ENCODE measurements at places on chromosomes 2 and 18.

DNA sequence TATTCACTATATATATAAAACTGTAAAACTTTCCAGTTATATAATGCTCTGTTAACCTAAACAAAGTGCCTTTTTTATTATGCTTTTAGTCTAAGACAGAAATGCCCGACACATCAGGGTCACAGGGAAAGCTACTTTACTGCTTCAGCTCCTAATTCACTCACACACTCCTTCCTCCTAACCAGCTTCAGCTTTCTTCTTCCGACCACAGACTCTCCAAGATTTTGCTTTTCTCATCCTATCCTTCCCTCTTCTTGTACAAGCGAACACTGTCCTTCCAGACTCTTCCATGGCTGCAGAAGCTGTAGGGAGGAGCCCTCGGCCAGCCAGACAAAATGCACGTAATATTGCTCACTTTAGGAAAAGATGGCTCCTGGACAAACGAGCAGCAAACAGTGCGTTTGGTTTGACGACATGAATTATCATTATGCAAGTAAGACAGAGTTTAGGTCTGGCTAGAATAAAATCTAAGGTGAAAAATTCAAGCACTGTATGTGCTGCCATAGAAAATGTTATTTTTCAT is 47.5 kb upstream of the HNRNPA3 start:
- peak; percentile 61 for DNase-seq

GRCh38 chr2:140472676-140473075 is 1658.1 kb downstream of the LRP1B start:
- no peak for DNase-seq

DNA sequence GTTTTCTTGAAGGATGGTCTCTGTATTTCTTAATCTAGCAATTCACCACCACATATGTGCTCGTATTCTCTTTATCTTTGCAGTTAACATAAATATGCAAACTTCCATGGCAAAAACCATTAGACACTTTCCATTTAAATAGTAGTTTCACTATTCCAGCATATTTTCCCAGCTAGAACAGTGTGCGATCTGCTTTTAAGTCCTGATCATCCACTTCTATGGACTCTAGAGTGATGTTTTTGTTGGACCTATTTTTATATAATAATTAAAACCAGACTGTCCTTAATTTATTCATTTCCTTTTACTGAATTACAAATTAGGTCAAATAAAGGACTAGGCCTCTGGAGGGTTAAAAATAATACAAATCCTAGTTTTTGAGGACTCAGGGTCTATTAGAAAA is 418.4 kb upstream of the TRIB2 start:
- DNase-seq = no peak

- DNase-seq = peak; percentile 13
These were observed 622.6 kb downstream of the EPHA4 start for GRCh38 chr2:220949466-220949865.

- DNase-seq = no peak
These were observed 1.3 kb downstream of the SPTBN1 start for GRCh38 chr2:54457323-54458023.

- DNase-seq = no peak
These were observed 300.3 kb upstream of the MGAT5 start for GRCh38 chr2:133953524-133953923.

DNA sequence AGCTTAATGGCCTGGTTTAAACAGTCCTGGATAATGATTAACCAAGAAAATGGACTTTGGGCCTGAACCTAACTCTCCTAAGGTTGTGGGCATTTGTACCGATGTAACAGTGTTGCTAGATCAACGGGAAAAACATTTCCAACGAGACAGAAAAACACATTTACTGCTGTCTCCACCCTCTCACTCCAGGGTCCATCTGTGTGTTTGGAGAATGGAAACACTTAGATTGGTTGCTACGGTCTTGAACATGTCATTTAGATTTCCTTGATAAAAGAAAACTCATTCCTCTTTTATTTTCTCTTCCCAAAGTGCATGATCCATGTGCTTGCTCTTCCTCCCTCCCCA is 88.0 kb downstream of the SOCS6 start:
- DNase-seq = no peak

DNA sequence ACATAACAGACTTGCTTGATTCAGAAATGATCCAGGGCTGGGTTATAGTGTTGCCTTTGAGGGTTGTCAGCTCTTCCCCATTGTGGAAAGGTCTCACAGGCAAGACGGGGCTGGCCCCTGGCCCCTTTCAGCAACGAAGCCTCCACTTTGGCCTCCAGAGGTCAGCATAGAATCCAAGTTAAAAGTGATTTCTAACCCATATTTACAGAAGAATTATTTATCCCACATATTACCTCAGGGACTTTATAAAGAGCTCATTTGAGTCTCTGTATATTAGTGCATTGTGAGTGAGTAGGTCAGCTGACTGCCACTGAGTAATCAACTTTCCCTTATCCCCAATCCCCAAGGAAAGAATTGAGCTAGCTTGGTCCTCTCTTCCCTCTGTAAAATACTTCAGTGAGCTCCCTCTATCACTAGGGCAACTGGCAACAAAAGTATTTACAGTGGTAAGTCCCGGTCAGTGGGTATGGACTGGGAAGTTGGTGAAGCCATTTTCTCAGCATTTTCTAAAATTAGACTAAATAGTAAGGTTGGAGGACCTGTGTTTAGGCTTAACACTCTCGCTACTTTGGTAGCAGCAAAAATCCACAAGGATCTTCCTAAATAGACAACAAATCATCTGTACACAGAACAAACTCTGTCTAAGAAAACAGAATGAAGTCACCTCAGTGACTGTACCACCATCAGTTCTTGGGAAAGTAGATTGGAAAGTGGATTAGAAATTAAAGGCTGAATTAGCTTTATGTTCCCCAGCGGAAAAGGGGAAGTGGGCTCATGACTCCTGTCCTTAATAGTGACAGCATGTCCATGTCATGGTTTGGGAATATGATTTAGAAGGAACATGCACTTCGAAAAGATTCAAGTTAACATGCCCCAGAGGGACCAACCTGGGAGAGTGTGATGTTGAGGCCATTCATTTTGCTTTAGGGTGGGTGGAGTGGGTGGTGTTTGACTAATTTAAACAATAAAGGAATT is 171.0 kb upstream of the SIX3 start:
- DNase-seq = no peak

GRCh38 chr18:76474824-76475223 is 20.2 kb downstream of the ZNF516 start:
- DNase-seq = no peak

GRCh38 chr2:72157871-72158771 is 10.5 kb upstream of the CYP26B1 start:
- DNase-seq = no peak

DNA sequence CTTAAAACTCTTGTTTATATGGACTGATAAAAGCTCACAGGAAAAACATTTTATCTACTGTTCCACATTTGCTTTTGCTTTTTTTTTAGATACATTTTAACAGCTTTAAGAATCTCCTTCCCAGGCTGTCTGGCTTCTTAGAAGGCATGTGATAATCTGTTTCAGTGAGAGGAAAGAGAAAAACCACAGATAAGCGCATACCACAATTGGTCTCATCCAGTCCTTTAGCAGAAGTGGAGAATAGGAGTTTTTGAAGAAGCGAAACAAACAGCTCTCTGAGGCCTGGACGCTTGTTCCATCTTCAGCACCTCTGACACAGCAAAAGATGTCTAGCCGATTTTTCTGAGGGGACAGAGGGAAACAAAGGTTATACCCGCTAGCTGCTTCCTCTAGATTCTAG is 37.6 kb downstream of the RMC1 start:
- no peak for DNase-seq

GRCh38 chr2:196167666-196168065 is 3.7 kb downstream of the STK17B start:
- DNase-seq = no peak

- no peak for DNase-seq
These were observed 19.1 kb upstream of the STPG4 start for GRCh38 chr2:47173986-47174732.

- peak; percentile 87 for DNase-seq
These were observed 158.5 kb downstream of the FTCDNL1 start for GRCh38 chr2:199692489-199692888.

- DNase-seq = no peak
These were observed 6.3 kb downstream of the PDCD1 start for GRCh38 chr2:241852116-241852980.

DNA sequence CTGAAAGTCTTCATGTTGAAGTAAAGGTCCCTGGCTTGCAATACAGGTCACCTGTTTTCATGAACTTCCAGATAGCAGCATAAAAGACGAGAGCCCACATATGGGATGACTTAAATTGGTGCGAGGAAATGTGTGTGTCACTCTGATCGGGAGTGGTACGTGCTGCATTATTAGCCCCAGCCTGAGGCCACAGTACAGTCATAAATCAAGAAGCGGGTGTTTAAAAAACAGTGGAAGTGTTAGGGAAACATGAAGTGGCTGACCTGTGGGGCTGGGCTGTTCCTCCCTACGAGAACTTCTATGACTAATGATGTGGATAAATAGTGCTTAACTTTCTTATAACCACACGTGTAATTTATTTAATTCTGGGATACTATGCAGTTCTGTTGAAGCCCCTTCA is 24.4 kb downstream of the RDH14 start:
- peak; percentile 82 for DNase-seq

- DNase-seq = no peak
These were observed 245.8 kb downstream of the KCNS3 start for GRCh38 chr2:18124116-18124835.
